Activated naive CD4-positive, alpha-beta T cell treated with Interleukin-2 at 50 U/mL for 16 hours (primary cell): ENCODE measurements at places on chromosomes 4 and X.

GRCh38 chr4:2251073-2251794 is 9.3 kb upstream of the HAUS3 start:
- no peak for DNase-seq

GRCh38 chr4:123250843-123251242 is 145.8 kb upstream of the SPRY1 start:
- no peak for DNase-seq

DNA sequence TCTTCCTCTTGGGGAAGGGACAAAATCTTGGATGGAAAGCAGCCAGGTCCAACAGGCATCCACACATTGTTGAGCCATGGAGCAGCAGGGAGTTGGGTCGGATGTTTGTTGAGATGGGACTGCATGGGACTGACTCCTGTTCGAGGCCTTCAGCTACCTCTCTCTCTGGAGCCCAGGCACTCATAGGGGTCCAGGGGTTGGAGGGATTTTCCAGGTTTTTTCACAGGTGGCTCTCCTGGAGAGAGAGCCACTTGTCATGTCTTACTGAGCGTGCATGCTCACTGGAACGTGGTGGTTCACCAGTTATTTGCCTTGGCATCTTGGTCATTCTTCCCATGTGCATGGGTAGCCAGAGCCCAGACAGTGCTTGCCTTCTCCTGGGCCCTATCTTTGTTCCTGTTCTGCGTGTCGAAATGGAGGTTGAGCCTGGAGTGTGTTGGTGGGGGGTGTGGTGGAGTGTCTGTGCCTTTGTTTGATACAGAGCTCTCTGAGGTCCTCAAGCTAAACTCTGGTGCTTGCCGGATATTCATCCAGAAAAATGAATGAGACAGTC is 60.6 kb downstream of the NBDY start:
- no peak for DNase-seq

- no peak for DNase-seq
Measured at GRCh38 chrX:119763181-119763580, 4.8 kb downstream of the SOWAHD start.

DNA sequence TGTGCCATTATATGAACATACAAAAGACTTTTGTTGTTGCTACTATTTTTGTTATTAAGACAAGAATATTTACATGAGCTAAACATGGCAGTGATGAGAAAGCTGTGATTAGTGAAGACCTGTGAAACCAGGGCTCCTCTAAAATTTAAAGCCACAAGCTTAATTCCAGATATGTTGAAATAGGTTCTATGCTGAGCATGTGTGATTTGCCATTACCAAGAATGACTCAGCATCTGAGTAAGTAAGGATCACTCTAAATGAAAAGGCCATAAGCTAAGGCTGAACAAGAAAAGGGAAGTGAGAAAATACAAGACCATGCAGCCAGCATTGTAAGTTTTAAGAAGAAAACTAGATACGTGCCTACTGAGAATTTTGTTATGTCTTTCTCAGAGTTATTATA is 75.9 kb upstream of the CAMK2D start:
- DNase-seq = no peak

DNA sequence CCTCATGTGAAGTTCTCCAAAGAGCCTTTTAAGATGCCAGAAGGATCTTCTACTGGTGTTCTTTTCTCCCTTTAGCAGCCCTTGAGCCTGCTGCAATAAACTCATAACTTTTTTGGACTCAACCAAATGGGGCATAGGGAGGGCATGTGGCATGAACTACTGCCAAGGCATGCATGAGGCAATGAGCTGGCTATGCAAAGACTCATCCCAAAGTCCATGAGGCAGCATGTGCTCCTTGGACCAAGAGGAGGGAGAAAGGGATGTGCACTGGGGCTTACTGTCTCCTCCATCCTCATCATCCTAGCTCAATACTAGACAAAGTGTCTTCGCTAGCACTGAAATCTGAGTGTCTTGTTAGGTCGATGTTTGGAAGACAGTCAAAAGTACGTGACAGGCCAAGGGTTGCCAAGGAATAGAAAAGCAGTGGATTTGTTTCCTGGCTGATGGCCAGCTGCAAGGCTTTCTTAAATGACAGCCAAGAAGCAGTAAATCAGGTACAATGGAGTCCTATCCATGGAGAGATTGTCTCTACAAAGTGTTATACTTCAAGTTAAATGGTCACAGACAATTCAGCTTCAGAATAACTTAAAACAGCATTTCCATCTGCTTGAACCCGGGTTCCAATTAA is 44.5 kb upstream of the ATXN3L start:
- DNase-seq = no peak

GRCh38 chrX:140034916-140035315 is 69.6 kb upstream of the CXorf66 start:
- no peak for DNase-seq

GRCh38 chr4:20944451-20944850 is 244.2 kb downstream of the PACRGL start:
- no peak for DNase-seq

- no peak for DNase-seq
Measured at GRCh38 chrX:17403189-17403691, 28.2 kb downstream of the NHS start.

GRCh38 chrX:37942170-37942569 is 64.2 kb upstream of the SYTL5 start:
- DNase-seq = no peak

DNA sequence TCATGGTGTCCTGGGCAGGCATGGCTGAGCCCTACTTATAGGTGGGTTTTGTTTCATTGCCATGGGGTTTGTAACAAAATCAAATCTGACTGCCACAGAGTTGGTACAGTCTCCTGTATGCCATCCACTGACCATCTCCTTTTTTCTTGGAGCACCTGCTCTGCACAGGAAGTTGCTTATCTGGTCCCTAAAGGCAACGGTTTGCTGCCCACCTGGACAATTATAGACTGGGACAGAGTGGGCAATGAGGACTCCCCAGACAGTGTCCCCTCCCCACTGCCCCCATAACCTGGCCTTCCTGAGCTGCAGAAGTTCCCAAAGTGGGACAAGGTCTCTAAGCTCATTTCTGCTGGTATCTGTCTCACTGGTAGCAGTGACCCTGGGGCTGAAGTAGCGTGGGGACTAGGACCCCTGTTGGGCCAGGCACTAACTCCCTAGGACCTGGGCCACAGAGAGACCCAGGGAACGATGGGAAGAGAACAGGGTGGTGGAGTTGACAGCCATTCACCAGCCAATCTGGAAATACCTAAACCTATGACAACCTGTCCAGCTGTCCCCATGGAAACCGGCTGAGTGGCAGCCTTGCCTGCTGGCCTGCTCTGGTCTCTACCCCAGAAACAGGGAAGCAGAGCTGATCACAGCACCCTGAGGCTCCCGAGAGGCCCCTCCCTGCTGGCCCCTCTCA is 64.7 kb downstream of the WFS1 start:
- DNase-seq = no peak

DNA sequence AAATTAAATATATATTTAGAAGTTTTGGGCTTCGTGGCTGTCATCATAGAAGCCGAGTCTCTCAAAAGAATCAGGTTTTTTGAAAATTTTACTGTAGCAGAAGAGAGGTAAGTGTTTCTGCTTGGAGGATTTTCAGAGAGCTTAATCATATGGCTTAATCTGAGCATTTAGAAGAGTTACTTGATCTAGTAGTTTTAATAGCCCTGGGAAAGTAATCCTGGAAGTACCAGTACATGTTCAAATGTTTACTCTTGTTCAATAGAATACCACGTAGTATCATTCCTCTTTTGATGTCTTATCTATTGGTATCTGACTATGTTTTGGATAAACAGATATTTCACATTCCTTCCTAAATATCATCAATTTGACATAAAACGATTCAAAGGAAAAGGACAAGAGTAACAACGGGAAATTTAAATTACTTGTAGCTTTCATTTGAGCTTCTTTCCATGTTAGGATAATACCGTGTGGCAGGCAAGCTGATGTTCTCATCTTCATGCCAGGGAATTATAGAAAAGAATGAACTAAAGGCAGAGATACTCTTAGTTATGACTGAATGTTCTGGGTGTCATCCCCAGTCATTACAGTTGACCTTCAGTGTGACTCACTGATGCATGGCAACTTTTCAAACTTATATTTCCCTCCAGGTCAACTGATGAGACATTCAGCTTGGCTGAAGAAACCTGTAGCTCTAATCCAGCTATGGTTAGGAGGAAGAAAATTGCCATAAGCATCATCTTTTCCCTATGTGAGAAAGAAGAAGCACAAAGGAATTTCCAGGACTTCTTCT is 89.8 kb downstream of the FNIP2 start:
- DNase-seq = no peak

DNA sequence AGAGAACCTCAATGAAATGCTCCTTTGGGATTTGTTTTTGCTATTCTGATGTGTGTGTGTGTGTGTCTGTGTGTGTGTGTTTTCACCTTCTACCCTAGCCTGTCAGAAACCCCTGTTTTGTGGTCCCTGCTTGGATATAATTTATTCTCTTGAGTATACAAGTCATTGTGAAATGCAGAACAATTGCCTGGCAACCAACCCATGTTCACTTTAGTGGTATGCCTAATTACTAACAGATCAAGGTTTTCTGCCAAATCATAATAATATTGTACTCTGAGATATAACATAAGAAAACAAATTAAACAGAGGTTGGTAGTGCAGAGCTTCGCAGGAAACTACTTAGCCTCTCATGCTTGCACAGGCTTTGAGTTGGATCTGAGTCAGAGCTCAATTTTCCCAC is 7.0 kb upstream of the TET2 start:
- DNase-seq = no peak

DNA sequence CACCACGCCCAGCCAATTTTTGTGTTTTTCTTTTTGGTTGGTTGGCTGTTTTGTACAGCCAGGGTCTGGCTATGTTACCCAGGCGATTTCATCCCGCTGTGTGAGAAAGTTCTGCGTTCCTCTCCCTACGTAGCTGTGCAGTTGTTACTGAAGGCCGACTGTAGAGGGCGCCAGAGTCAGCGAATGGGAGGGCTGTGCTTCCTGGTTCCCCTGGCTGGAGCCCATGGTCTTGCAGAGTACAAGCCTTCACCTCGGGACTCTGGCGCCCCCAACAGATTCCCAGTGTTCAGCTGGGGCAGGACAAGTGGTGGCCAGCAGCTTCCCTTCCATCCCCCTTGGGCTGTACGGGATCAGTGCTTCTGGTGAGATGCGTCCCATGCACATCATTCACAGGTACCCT is 5.6 kb upstream of the CT45A1 start:
- peak; percentile 3 for DNase-seq

DNA sequence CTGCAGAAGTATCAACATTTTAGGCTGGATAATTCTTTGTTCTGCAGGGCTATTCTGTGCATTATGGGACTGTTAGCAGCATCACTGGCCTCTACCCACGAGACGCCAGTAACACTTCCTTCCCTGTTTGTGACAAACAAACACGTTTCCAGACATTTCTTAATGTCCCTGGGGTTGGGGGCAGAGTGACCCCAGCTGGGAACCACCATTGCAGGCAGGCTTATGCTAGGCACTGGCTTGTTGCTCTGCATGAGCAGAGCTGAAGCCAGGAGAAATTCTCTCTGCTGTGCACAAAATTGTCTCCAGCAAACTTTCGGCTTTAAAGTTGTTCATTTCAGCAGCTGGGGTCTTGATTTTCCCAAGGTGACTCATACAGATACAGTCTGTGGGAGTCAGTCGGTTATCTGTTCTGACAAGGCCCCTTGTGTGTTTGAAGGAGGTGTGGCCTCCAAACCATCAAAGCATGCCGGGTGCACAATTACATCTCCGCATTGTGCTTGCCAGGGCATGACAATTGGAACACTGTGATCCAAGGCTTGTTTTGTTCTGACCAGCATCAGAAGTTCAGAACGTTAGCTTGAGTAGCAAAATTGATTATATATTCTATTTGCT is 156.4 kb upstream of the BOD1L1 start:
- DNase-seq = no peak
